RPMI7951 (cell line): ENCODE measurements at places on chromosomes 4 and X.

GRCh38 chrX:36916941-36917340, 91.2 kb upstream of the FAM47C start:
- no peak for DNase-seq

GRCh38 chr4:30904215-30904555, 184.0 kb downstream of the PCDH7 start:
- DNase-seq, result no peak

GRCh38 chr4:141246683-141247429, 26.2 kb downstream of the ZNF330 start:
- no peak for DNase-seq

- DNase-seq, result peak; percentile 98
Observed at GRCh38 chrX:102959471-102959870, 22.4 kb downstream of the RAB40AL start.

- peak; percentile 41 for DNase-seq
Observed at GRCh38 chr4:17562157-17562556, 14.8 kb upstream of the LAP3 start.

DNA sequence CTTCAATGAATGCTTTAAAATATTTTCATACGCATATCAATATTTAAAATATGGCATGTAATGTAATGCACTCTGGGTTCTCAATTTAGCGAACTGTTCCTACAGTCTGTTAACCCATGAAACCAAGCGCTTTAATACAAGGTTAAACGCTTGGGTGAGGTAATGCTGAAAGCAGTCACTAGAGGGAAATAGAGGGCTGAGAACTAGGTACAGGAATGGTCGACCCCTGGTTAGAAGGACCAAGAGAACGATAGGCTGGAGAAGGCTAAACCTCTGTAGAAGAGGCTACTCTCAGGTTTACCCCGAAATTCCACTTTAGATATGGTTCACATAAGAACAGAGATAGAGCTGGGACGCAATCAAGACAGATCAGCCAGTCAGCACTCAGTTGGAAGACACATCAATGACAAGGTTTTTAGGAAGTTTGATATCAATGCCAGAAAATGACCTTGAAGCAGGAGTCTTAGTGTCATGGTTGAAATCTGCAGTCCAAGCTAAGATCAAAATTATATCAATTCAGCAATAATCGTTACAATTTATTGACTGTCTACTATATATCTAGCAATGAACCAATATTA, 26.9 kb downstream of the ARSJ start:
- peak; percentile 65 for DNase-seq

- no peak for DNase-seq
Observed at GRCh38 chr4:81256059-81256970, 41.3 kb upstream of the PRKG2 start.

GRCh38 chr4:133058701-133059100, 90.4 kb upstream of the PCDH10 start:
- no peak for DNase-seq

DNA sequence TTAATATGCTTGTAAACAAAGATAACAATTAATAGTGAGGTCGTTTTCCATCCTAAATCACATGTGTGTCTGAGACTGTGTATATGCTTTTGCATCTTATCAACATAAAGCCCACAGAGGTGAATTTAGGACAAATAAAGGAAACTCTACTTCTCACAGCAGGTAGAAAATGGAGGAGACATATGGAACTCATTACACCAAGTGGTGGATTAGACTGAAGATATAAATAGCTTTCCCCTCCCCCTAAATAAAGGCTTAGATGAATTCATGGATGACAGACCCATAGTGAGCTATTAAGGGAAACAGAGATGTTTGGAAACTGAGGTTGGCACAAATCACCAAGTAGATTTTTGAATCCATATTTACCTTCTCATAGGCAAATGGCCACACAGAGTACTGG, 79.7 kb downstream of the GRIA3 start:
- DNase-seq, result peak; percentile 0

DNA sequence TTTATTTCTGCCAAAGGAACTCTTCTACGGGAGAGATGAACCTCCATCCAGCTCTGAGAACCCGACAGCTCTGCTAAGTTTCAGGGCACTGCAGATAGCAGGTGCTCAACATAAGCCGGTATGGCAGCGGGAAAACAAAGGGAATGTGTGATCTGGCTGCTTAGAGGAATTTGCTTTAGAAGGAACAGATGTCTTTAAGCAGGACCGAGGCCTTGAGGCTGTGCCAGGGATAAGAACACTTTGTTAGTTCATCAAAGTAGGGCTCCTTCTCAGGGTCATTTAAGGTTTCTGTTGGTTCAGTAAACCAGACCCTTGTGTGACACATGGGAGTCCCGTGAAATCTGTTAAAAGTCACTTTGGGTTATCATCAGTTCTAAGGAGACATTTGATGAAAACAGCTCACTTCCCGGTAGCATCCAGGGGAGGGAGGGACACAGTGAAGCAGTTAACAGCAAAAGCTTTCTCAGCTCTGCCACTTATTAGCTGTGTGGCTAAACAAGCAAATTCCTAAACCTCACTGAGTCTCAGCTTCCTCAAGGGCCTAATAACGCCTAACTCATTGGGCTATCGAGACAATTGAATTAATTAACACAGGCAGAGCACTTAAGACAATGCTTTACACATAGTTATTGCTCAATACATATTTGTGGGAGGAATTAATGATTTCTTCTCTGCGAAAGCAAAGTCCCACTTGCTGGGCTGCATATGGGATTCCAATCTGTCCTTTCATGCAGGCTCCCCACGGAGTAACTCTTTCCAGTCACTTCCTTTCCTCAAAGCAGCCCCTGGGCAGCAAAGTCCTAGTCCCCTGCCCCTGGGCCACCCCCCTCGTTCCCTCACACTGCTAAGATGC, 2.9 kb upstream of the FTSJ1 start:
- no peak for DNase-seq

- DNase-seq, result no peak
Observed at GRCh38 chr4:85772470-85772869, 297.5 kb downstream of the ARHGAP24 start.

DNA sequence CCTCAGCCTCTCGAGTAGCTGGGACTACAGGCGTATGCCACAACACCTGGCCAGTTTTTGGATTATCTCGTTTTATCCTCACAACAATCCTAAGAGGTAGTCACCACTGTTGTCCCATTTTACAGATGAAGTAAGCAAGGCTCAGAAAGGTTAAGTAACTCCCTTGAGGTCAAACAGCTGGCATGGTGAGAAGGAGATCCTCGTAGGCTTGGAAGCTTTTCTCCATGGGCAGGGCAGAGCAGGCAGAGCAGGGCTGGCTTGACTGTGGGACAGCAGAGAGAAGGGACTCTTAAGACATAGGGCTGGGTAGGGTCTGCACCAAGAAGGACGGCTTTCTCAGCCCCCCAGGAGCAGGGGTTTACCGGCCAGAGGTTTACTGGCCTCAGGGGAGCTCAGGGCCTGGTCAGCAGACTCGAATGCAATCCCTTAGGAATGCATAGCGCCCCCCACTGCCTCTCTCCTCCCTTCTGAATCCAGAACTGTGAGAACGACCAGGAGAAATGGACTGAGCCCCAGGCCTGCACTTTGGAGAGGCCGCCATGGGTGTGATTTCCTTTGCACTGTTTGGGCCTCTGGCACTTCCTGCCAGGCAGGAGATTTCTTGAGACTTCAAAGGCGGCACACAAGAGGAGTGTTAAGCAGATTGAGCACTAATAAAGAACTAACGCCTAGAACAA, 14.0 kb upstream of the CDKN2AIP start:
- peak; percentile 10 for DNase-seq

- no peak for DNase-seq
Observed at GRCh38 chr4:146638333-146638785, 334 bp upstream of the POU4F2 start.

DNA sequence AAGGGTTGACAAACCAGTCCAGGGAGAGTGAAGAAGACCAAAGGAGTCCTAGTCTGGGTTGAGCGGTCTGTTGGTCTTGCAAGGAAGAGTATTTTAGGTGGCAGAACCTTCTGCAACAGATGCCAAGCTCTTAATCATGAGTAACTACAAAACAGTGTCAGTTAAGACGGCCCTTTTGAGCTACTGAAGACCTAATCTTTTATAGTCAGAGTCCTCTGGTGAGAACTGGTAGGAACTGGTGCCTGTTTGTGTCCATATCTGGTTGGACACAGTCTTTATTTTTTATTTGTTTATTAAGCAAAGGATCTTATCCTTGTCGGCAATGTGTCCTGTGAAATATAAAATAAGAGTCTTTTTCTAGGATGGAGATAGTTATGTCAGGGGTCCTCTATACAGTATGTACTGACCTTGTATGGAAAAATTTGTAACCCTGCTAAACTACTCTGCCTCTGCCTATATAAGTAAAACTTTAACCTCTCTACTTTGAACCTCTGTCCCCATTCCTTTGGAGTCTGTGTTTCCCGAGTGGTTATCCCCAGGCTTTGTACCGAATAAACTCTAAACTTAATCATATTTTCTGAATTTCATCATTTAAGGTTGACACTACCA, 47.1 kb downstream of the FAM13A start:
- DNase-seq, result no peak

DNA sequence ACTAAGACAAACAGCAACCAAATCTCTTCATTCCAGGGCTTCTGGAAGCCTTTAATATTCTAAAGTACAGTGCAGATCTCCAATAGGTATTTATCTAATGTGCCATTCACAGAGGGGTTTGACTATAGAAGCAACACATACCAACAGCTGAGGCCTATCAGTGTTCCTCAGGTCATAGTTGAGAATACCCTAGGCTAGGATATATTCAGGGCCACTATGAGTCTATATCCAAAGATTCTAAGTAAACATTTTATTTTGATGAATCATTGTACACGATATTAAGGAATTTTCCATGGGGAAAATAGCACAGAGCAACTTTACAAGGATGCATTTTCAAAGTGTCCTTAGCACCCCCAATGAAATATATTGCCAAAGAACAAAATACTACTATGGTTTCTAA, 9.7 kb downstream of the SMIM10 start:
- no peak for DNase-seq

DNA sequence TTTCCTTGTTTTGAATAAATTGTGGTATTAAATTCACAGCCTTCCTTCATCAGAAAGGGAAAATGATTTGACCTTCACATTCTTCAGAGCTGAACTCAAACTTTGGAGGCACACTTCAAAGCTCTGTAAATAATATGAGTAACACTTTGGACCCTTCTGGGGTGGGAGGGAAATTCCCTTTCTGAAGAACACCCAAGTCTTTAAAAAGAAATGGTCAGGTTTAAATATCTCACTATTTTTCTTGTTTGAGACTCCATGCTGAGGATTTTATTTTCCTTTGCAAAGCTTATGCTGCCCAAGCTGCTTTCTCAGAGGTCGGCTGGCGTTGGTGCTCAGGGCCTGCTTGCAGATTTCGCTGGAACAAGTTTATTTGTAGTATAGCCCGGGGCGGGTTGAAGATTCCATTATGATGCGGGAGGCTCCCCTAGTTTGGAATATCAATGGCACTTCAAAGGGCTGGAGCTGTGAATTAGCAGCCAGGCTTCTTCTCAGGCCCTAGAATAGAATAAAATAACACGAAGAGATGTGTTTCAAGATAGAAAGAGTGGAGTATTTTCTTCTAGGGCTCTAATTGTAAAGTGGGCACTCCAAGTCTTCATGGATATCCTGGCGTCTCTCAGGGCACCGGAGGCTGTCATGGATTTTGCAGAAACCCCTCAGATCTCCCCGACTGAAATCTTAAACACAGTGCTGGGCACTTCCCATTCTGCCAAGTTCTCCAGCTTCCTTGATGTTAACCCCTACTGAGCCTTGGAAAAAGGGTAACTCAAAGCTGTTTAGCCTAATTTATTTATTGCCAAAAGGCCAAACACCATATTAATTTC, 315.6 kb downstream of the GPAT3 start:
- peak; percentile 66 for DNase-seq

- DNase-seq, result no peak
Observed at GRCh38 chrX:133609166-133609565, 193.9 kb upstream of the GPC4 start.

DNA sequence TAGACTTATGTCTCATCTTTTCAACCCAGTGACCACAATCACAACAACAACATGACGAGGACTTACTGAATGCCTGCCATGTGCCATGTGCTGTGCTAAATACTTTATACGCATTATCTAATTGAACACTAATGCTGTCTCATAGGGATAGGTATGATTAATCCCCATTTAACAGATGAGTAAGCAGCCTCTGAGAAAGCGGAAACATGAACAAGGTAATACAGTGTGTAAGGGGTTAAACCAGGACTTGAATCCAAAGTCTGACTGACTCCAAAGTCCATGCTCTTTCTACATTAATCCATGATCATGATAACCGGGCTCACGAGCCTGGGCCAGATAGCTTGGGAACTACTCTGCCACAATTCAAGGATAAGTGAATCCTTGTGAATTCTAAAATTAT, 105.3 kb upstream of the MBNL3 start:
- DNase-seq, result no peak

DNA sequence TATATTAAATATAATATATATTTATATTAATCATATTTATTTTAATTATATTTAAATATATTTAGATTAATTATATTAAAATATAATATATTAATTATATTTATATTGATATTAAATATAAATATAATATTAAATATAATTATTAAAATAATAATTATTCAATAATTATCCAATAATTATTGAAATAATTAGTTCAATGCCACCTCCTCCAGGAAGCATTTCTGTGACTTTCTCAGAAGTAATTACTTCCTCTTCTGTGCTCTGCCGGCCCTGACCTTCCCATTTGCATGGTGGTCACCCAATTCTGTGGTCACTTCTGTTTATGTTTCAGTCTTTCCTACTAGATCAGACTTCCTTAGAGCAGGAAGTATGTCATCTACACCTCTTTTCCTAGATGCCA, 45.8 kb downstream of the EVC2 start:
- peak; percentile 7 for DNase-seq

DNA sequence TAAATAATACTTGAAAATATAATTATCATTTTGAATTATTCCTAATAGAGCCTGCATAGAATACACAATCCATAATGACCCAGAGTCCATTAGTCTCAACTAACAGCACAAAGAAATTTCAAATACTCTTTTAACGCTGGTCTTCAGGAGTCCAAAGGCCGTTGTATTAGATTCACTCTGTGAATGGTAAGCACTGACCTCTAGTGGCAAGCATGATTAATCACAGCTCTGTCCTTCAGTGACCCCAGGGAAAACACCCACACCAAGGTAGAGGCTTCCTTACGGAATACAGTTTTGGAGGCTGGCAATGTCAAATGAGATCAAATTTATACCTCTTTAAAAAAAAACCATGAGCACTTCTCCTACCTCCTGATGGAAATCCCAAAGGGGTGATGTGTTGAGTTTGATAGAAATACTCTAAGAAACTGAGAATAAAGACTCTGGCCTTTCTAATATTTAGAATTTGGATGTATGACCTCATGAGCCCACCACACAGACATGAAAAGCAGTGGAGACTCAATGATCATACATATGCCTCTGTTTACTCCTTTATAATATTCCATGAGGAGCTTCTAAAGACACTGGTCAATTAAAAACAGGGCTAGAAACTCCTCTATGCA, 147.2 kb upstream of the DKK2 start:
- peak; percentile 63 for DNase-seq

- DNase-seq, result no peak
Observed at GRCh38 chrX:130896026-130896425, 7.0 kb downstream of the ENOX2 start.
